Kidney (tissue), 22 donors: ENCODE measurements at places on chromosomes 2 and 18. TPM values are rescaled to one million over a fixed set of nuclear protein-coding genes. Genes with fewer than 3 reads are reported as not detected.

The BMP10 gene
- not detected for total RNA-seq

The DGKD gene
- 32.3 TPM for total RNA-seq

The ICOS gene
- total RNA-seq: 0.85 TPM

The THADA gene
- total RNA-seq: 45.1 TPM

The TIGD1 gene
- total RNA-seq: 7.0 TPM

The HAAO gene
- 16.2 TPM for total RNA-seq

The TGFA gene
- total RNA-seq: 30.8 TPM

The MAL gene
- 477 TPM for total RNA-seq

The DES gene
- 74.2 TPM for total RNA-seq

The TANC1 gene
- 39.0 TPM for total RNA-seq

- H3K36me3 ChIP-seq: no peaks in the 10 kb centered on the region
- no peak for DNase-seq
- H3K4me3 ChIP-seq: no peak overlapping the region
- no peaks in the 10 kb centered on the region for H3K4me1 ChIP-seq
- no peak overlapping the region for H3K27ac ChIP-seq
These were observed 1533.0 kb downstream of the LRP1B start for GRCh38 chr2:140597836-140598235.

DNA sequence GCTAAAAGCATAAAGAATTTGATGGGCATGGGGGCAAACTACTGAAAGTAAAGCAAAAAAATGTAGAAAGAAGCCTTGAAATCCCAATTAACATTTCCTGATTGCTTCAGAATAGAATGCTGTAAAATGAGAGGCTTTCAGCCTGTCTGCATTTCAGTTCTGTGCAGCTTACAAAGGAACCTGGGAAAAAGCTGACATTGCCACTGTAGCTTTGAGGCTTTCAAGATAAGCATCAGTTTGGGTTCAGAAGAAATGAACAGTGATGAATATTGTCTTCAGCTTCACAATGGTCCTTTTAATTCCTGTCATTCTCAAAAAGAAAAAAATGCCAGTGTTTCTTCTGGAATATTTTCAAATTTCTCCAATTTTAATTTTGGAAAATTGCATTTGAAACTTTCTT is 242.7 kb downstream of the LRRTM1 start:
- no peak for DNase-seq
- no peak overlapping the region for H3K27ac ChIP-seq
- H3K4me1 ChIP-seq: no peaks in the 10 kb centered on the region
- H3K4me3 ChIP-seq: no peak overlapping the region
- H3K27me3 ChIP-seq: no peaks in the 10 kb centered on the region

GRCh38 chr2:46286715-46287114 is 10.5 kb upstream of the EPAS1 start:
- DNase-seq: no peak
- H3K27me3 ChIP-seq: no peaks in the 10 kb centered on the region
- no peak overlapping the region for H3K27ac ChIP-seq
- no peaks in the 10 kb centered on the region for H3K36me3 ChIP-seq

DNA sequence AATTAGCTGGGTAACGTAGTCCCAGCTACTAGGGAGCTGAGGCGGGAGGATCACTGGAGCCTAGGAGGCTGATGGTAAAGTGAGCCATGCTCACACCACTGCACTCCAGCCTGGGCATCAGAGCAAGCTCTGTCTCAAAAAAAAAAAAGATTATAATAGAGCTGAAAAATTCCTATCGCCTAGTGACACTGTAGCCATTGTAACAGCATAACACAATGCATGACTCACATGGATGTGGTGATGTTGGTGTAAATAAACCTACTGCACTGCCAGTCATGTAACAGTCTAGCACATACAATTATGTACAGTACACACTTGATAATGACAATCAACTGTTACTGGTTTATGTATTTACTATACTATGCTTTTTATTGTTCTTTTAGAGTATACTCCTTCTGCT is 39.6 kb downstream of the MGAT4A start:
- no peaks in the 10 kb centered on the region for H3K27me3 ChIP-seq
- H3K4me1 ChIP-seq: peaks cover 9% of the 10 kb centered on the region
- H3K4me3 ChIP-seq: peak overlapping the region; percentile 6
- DNase-seq: no peak

DNA sequence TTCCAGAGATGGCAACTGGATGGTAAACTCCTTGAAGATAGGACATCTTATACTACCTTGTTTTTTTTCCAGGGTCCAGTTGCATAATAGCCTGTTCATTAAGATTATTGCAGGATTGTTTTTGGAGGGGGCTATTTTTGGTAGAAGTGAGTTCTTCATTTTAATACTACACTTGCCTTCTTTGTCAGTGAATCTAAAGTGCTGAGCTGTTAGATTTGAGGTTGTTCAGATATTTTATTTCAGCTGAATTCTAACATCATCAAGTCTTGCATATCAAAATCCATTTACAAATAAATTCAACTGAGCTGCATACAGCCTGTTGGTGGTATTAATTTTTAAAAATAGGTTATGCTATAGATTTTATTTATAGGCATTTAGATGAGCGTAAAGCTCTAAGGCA is 72.1 kb downstream of the PLCL1 start:
- no peak overlapping the region for H3K27ac ChIP-seq
- DNase-seq: no peak
- no peaks in the 10 kb centered on the region for H3K27me3 ChIP-seq
- H3K36me3 ChIP-seq: no peaks in the 10 kb centered on the region

DNA sequence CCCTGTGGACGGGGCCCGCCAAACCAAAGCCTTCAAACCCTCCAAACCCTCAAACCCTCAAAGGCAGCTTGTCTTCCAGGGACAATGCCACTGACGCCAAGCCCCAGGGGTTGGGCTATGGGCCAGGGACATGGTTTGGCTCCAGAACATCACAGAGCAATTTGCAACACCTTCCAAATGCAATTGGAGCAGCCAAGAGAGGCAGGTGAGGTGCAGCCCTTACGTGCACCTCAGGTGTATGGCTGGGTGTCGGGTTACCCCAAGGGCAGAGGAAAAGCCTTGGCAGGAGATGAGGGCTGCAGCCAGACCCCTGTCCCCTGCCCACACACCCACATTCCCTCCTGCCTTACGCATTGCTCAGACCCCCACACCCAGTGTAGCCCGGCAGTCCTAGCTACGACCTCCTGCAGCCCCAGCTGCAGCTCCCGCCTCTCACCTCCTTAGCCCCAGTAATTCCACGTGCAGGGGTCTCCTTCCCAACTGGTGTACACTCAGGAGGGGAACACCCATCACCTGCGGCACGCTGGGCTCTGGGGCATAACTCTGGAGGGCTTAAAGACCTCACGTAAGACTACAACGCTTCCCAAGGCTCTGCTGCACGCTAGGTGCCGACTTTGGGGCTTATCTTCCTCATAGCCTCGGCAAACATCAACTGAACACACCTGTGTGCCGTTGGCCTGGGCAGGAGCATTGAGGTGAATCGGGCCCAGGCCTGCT is 88.7 kb downstream of the TFCP2L1 start:
- H3K27ac ChIP-seq: no peak overlapping the region
- no peaks in the 10 kb centered on the region for H3K4me1 ChIP-seq
- no peak overlapping the region for H3K4me3 ChIP-seq
- H3K27me3 ChIP-seq: no peaks in the 10 kb centered on the region
- no peak for DNase-seq

DNA sequence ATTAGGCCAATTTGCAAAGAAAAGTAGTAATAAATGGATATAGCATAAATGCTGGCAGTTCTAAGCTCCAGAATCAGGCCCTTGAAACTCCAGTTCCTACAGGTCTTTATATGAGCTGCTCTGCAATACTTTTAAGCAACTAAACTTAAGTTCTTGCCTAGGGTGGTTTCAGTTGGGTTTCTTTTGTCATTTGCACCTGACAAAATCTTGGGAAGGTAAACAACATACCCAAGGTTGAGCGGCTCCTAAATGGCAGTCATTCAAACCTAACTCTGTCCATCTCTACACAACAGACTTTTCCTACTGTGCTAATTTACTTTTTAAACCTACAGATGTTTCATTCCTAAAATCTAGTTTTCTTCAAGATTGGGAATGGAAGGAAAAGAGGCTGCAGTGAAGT is 9.3 kb upstream of the KANSL1L start:
- no peaks in the 10 kb centered on the region for H3K4me1 ChIP-seq
- no peak overlapping the region for H3K4me3 ChIP-seq
- no peaks in the 10 kb centered on the region for H3K36me3 ChIP-seq
- H3K27ac ChIP-seq: no peak overlapping the region
- H3K27me3 ChIP-seq: no peaks in the 10 kb centered on the region

DNA sequence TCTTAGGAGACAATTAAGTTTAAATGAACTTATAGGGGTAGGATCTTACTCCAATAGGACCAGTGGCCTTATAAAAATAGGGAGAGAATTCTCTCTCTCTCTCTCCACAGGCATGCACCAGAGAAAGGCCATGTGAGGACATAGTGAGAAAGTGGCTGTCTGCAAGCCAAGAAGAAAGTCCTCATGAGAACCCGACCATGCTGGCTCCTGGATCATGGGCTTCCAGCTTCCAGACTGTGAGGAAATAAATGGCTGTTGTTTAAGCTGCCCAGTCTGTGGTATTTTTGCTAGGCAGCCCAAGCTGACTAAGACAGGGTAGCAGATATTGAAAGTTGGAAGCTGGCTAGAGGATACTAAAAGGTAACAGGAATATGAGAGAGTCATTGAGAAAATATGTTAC is 454.0 kb downstream of the NBAS start:
- H3K36me3 ChIP-seq: no peaks in the 10 kb centered on the region
- DNase-seq: no peak
- no peaks in the 10 kb centered on the region for H3K4me1 ChIP-seq
- H3K27me3 ChIP-seq: no peaks in the 10 kb centered on the region
- no peak overlapping the region for H3K27ac ChIP-seq

GRCh38 chr18:6269660-6270332 is 144.9 kb downstream of the L3MBTL4 start:
- no peak overlapping the region for H3K4me3 ChIP-seq
- no peak overlapping the region for H3K27ac ChIP-seq
- no peaks in the 10 kb centered on the region for H3K27me3 ChIP-seq
- DNase-seq: no peak
- no peaks in the 10 kb centered on the region for H3K4me1 ChIP-seq

DNA sequence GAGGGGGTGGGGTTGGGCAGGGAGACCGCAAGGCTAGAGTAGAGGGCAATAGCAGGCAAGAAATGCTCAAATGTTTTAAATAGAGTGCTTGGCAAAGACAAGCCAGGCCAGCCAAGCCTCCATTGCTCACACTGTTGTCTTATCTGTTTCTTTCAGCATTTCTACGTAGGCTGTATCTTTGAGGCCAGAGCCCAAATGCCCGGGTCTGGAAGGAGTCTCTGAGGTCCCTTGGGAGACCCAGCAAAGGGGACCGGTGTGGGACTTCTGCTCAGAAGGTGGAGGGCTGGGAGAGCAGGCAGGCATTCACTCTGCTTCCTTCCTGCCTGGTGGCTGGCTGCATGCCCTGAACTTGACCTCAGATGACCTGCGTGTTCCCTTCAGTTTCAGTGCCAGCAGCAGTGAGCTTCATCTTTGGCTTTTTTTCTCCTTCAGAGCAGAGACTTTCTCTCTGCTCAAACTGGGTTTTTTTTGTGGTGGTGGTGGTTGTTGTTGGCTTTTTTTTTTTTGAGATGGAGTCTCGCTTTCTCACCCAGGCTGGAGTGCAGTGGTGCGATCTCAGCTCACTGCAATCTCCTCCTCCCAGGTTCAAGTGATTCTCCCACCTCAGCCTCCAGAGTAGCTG is 13.7 kb upstream of the TET3 start:
- H3K27me3 ChIP-seq: no peaks in the 10 kb centered on the region
- no peak overlapping the region for H3K4me3 ChIP-seq
- peak overlapping the region; percentile 1 for H3K27ac ChIP-seq
- H3K4me1 ChIP-seq: peaks cover 13% of the 10 kb centered on the region

- no peak overlapping the region for H3K27ac ChIP-seq
- no peaks in the 10 kb centered on the region for H3K36me3 ChIP-seq
- H3K4me1 ChIP-seq: no peaks in the 10 kb centered on the region
- DNase-seq: no peak
- H3K4me3 ChIP-seq: no peak overlapping the region
These were observed 95.4 kb downstream of the HNMT start for GRCh38 chr2:138059487-138060300.

DNA sequence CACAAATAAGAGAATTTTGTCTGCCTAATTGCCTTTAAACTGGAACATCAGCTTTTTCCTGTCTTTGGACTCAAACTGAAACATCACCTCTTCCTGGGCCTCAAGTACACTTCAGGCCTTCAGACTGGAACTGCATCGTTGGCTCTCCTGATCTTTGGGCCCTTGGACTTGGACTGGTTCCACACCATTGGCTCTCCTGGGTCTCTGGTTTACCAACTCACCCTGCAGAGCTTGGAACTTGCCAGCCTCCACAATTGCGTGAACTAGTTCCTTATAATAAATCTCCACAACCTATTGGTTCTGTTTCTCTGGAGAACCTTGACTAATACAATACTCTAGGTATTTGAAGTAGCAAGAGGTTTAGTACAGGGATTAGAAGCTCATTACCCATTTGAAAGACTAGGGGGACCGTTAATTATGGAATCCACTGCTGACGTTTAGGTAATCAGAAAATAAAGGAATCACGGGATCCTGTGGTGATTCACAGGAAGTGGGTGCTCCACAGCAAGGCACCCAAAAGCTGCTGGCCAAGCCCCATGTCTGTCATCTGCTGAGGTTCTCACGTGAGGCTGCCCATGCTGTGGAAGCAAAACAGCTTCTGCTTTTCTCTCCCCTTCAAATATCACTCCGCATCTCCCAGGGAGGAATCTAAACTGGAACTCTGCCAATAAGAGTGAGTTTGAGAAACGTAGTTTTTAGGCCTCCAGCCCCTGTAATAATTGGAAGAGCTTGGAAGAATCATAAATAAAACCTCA is 20.0 kb upstream of the SGPP2 start:
- H3K4me1 ChIP-seq: no peaks in the 10 kb centered on the region
- H3K27me3 ChIP-seq: no peaks in the 10 kb centered on the region
- H3K4me3 ChIP-seq: no peak overlapping the region
- no peak overlapping the region for H3K27ac ChIP-seq
- no peak for DNase-seq
- H3K36me3 ChIP-seq: no peaks in the 10 kb centered on the region
